Erythroblast (primary cell): ENCODE measurements at places on chromosomes 4 and X.

GRCh38 chrX:53290441-53291041 lies 9.2 kb upstream of the IQSEC2 start:
- no peak for DNase-seq

DNA sequence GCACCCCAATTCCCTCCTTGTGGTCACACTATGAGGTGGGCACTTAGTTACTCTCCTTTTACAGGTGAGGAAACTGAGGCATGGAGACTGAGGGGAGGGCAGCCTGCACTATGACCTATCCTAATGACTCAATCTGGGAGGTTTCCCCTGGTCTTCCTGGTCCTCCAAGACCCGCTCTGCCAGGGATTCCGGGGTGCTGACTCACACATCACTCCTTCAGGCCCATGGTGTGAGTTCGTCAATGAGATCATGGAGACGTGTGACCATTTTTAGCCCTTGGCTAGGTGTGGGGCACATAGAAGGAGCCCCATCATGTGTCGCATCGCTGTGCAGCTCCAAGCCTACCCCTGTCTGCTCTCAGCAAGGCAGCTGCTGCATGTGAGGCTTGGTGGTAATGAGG lies 32.4 kb upstream of the BCOR start:
- DNase-seq, result no peak

GRCh38 chr4:16116493-16116990 lies 32.7 kb upstream of the PROM1 start:
- DNase-seq, result no peak

- DNase-seq, result no peak
These were observed 180.6 kb downstream of the RNF150 start for GRCh38 chr4:140952717-140953116.
